Thymus (tissue), 14 donors: ENCODE measurements at places on chromosomes 12 and 14. TPM values are rescaled to one million over a fixed set of nuclear protein-coding genes. Genes with fewer than 3 reads are reported as not detected.

The CDH24 gene
- total RNA-seq: 2.8 TPM

- peaks cover 10% of the 10 kb centered on the region for H3K4me1 ChIP-seq
- H3K36me3 ChIP-seq: no peaks in the 10 kb centered on the region
- H3K4me3 ChIP-seq: no peak overlapping the region
- no peak overlapping the region for H3K27ac ChIP-seq
- H3K27me3 ChIP-seq: no peaks in the 10 kb centered on the region
These were observed 154.9 kb downstream of the MED13L start for GRCh38 chr12:116122628-116123027.

The HOXC9 gene
- total RNA-seq: 0.09 TPM

DNA sequence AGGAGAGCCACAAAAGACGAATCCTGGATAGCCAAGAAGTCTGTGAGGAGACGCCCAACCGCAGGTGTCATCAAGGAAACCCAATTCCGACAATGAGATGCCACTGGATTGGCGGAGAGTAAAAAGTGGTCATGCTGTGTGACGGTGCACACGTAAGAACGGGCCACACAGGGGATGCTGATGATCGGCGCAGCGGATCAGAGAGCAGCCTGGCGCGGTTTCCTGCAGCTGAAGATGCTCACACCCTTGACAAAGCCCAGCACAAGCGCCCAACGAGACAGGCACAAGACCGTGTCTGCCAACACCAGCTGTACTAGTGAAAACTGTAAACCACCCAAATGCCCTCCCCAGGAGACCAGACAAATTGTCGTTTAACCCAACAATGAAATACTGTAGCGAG lies 55.8 kb downstream of the CCDC85C start:
- H3K27ac ChIP-seq: no peak overlapping the region
- H3K36me3 ChIP-seq: no peaks in the 10 kb centered on the region
- H3K4me1 ChIP-seq: no peaks in the 10 kb centered on the region
- DNase-seq: no peak
- peaks cover 2% of the 10 kb centered on the region for H3K27me3 ChIP-seq
- H3K4me3 ChIP-seq: no peak overlapping the region

The HOTAIR gene
- not detected for total RNA-seq

The OAS2 gene
- 45.8 TPM for total RNA-seq

- no peaks in the 10 kb centered on the region for H3K27me3 ChIP-seq
- no peak overlapping the region for H3K4me3 ChIP-seq
- no peaks in the 10 kb centered on the region for H3K4me1 ChIP-seq
- no peaks in the 10 kb centered on the region for H3K36me3 ChIP-seq
These were observed 40.0 kb downstream of the DAAM1 start for GRCh38 chr14:59228421-59228820.

DNA sequence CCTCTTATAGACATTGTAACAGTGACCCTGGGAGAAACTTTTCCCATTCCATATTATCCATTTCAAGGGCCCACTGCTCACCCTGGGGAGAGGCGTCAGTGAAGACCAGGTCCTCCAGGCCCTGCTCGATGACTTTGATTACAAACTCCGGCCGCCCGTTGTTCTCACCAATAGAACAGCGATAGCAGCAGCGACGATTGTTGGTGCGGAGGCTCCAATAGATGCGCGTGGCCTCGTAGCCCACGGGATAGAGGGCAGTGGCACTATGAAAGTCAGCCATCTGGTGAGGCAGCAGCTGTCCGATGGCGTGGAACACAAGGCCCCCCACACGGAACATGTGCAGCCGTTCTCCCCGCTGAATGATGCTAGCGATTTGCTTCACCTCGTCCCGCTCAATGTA lies 7.5 kb upstream of the PRKAG1 start:
- no peaks in the 10 kb centered on the region for H3K4me1 ChIP-seq
- H3K4me3 ChIP-seq: no peak overlapping the region
- no peak overlapping the region for H3K27ac ChIP-seq
- peaks cover 86% of the 10 kb centered on the region for H3K36me3 ChIP-seq

The ASB2 gene
- total RNA-seq: 3.7 TPM

GRCh38 chr14:72630374-72630773 lies 263.5 kb downstream of the DPF3 start:
- no peaks in the 10 kb centered on the region for H3K4me1 ChIP-seq
- no peak for DNase-seq
- H3K27me3 ChIP-seq: no peaks in the 10 kb centered on the region

The SERPINA9 gene
- total RNA-seq: 0.05 TPM
